GM12878 (cell line): ENCODE measurements at places on chromosomes 1 and 21. TPM values are rescaled to one million over a fixed set of nuclear protein-coding genes. Genes with fewer than 3 reads are reported as not detected.

Gene CFHR3
- not detected in 2 replicates for polyA plus RNA-seq

Gene OR2L13
- polyA plus RNA-seq, result not detected in 2 replicates

Gene TP73
- 24.8 and 27.6 TPM in 2 replicates for polyA plus RNA-seq

Gene SYCP1
- polyA plus RNA-seq, result not detected in 2 replicates

Gene ROR1
- 0.04 TPM in 1 of 2 replicates, not detected in the other for polyA plus RNA-seq

Gene PIK3C2B
- polyA plus RNA-seq, result 5.4 and 8.2 TPM in 2 replicates

Gene CYP4A11
- not detected in 2 replicates for polyA plus RNA-seq

Gene CFHR1
- polyA plus RNA-seq, result not detected in 2 replicates

Gene CLCA4
- not detected in 2 replicates for polyA plus RNA-seq

Gene SMCP
- 0.23 TPM in 1 of 2 replicates, not detected in the other for polyA plus RNA-seq

Gene CYP4X1
- polyA plus RNA-seq, result not detected in 2 replicates

Gene MCOLN3
- polyA plus RNA-seq, result 3.9 and 4.0 TPM in 2 replicates

Gene SEC16B
- polyA plus RNA-seq, result 0.18 and 0.36 TPM in 2 replicates

Gene PSMB2
- 249 and 251 TPM in 2 replicates for polyA plus RNA-seq

Gene PTGS2
- 0.12 TPM in 1 of 2 replicates, not detected in the other for polyA plus RNA-seq

Gene RUNX1
- polyA plus RNA-seq, result 3.3 and 3.4 TPM in 2 replicates
